Foreskin keratinocyte (primary cell): ENCODE measurements at places on chromosomes 11 and 22. TPM values are rescaled to one million over a fixed set of nuclear protein-coding genes. Genes with fewer than 3 reads are reported as not detected.

DNA sequence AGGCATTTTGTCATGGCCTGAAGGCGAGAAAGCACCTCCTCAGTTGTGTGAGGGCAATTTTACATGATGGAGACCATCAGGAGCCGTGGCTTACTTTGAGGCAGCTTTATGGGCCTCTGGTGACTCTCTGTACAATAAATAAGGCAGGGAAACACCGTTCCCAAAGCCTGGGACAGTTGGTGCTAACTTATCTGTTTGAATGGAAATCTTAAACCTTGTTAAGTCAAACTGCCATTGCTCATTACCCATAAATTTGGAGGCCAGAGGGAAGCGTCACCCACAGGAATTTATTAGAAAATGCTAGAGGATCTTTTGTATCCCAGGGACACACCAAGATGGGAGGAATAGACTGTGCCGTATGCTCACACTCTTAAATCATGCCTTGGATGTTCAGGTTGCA, 1156.9 kb downstream of the BRD1 start:
- no peak for DNase-seq

GRCh38 chr22:36026741-36027140, 1.9 kb downstream of the RBFOX2 start:
- DNase-seq, result no peak

DNA sequence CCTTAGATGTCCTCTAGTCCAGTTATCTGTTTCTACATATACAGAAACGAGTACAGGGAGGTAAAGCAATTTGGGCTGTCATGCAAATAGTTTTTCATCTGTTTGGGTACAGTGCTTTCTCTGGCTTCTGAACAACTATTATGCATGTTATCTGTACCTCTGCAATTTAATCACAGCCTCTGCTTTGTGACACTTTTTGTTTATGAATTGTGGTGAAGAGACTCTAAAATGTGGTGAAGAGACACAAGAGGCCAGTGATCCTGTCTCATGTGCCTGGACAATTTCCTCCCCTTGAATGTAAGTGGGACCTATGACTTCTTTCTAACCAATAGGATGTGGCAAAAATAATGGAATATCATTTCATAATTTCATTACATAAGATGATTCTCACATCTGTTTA, 130.3 kb upstream of the ARHGAP42 start:
- DNase-seq, result no peak

DNA sequence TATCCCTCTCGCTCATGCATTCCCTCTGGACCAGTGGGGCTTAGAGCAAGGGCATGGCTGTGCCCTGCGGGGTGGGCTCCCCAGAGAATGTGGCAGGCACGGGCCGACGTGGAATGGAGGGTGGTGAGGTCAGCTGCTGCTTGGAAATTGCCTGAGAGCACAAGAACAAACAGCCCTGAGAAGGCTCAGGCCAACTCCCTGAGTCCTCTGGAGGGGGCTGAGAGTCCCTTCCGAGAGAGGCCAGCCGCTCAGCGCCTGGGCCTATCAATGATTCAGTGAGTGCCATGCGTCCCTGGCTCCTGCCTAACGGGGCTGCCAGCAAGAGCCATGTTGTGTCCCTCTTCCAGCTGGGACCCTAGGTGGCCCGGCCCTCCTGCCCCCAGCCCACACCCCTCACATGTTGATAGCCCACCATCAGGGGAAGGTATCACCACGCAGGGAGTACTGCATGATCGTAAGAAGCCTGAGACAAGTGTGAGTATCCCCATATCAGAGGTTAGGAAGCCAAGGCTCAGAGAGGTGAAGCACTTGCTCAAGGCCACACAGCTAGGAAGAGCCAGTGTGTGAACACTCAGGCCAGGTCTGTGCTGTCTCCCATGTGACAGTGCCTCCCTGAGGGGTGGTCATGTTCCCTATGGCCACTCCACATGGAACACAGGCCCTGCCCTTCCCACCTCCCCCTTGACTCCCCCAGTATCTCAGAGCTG, 55.8 kb downstream of the NECTIN1 start:
- no peak for DNase-seq

- no peak for DNase-seq
Measured at GRCh38 chr11:80365980-80366379, 925.1 kb upstream of the TENM4 start.

- DNase-seq, result no peak
Measured at GRCh38 chr11:35131094-35131493, 7.9 kb upstream of the CD44 start.

GRCh38 chr11:102276783-102277182, 40.5 kb upstream of the BIRC3 start:
- no peak for DNase-seq

SERHL2 gene
- total RNA-seq, result 0.88 and 1.3 TPM in 2 replicates

OR52N4 gene
- not detected in 2 replicates for total RNA-seq

SYT13 gene
- not detected in 2 replicates for total RNA-seq
